Stimulated activated CD8-positive, alpha-beta memory T cell treated with anti-CD3 and anti-CD28 coated beads, Interleukin-4, amount 100 ng/mL, for 1 hour (primary cell): ENCODE measurements at places on chromosomes 5 and 9.

- no peak for DNase-seq
These were observed 6.7 kb downstream of the LRRC70 start for GRCh38 chr5:62585306-62585705.

- no peak for DNase-seq
These were observed 6.8 kb downstream of the CTSL start for GRCh38 chr9:87732756-87733155.

DNA sequence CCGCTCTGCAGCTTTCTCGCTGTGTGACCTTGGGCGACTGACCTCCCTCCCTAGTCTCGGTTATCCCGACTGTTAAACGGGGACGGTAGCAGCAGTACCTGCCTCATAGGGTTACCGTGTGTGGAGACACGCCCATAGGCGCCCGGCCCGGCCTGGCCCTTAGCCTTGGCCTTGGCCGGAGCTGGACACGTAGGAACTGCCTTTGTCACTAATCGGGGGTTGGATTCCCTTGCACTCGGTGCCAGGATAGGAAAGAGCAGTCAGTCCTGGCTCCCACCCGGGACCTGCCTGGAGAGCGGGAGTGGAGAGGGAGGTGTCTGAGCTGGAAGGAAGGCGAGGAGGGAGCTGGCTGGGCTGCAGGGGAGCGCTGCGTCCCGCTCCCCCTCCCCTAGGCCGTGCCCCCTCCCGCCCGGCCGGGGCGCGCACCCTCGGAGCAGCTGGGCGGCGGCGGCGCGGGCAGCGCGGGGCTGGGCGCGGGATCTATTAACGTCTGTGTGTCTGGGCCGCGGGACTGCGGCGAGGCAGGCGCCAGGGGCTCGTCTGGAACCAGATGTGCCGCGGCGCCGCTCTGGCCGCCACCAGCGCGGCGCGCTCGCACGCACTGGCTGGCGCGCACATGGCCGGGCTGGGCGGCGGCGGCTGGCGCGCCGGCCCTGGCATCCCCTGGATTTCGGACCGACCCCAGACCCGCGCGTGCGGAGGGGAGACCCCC is 31.7 kb downstream of the PRRX2 start:
- DNase-seq, result no peak

DNA sequence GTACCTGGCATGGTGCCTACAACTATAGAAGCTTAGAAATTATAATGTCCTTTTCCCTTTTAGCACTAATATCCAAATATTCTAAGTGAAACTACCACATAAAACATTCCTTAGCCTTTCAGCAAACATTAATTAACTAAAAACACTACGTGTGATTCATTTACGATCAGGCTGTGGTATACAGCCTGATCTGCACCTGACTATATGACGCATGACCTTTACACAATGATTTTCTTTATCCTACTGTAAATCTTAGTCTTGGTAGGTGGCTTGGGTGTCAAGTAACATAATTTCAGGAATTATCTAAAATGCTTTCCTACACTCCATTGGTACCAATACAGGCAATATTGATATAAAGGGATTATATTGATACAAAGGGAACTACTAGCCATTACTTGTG is 686.7 kb downstream of the DTWD2 start:
- no peak for DNase-seq

DNA sequence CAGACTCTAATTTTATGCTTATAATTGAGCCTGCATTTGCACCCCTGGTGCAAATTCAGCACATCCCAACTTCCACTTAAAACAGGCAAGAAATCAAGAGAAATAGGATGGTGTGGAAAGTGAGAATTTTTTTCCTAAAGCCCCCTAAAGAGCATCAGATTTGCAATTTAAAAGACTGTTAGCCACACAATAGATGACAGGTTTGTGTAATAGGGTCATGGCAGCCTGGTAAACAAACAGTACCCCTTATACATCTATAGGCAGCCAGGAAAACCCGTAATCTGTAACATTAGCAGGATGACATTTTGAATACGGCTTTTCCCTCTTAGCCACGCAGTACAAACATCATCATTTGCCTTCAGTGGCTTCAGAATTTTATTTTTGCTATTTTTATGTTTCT is 17.2 kb downstream of the EBF1 start:
- DNase-seq, result no peak

- DNase-seq, result no peak
These were observed 258.7 kb downstream of the TRIM32 start for GRCh38 chr9:116945817-116946216.
